NCI-H2107 (cell line): ENCODE measurements at places on chromosomes 11 and 22.

DNA sequence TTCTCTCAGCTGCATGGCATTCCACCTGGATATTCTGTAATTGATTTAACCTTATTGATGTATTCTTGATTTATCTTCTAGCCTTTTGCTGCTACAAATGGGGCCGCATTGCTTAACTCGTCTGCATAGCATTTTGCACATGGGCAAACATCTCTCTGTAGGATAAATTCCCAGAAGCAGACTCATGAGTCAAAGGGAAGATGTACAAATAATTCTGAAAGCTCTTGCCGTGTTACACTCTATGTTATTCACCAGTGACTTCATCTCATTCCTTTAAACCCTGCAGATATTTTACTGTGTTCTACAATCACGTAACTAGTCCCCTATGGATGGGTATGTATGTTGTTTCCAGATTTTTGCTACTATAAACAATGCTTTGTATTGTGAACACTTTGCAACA, 112.7 kb downstream of the SEZ6L start:
- no peak for DNase-seq

DNA sequence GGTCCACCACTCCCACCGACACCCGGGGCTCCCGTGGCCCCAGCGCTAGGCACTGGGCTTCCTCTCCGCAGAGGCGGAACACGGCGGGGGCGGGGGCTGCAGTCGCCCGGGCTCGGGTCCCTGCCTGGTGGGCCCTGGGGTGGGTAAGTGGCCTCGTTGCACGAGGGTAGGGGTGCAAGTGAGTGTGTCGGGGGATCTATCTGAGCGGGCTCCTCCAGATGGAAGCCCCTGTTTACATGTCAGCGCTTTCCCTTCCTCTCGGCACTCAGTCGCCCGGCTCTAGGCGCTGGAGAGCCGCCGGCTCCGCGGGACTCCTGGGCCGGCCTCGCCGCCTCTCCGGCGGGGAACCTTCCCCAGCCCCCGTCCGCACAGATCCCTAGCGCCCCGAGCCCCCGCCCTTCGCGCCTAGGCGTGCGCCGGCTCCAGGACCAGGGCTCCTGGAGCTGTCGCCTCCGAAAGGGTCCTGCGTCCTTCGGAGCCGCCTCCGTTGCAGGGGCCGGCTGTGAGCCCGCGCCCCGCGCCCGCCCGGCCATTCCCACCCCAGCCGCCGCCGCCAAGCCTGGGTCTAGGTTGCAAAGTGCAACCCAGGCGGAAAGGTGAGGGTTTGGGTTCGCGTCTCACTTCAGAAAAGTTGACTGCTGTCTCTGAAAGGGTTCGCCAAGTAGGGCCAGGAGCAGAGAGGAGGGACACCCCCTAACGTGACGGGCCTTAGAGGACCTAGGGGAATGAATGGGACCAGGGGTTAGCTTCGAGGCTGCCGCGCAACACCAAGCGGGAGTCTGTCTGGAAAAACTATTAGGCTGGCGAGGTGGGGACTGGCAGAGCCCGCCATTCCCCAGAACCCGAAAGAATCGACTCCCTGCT, 978 bp downstream of the FLI1 start:
- no peak for DNase-seq

- no peak for DNase-seq
These were observed 346 bp downstream of the PPFIBP2 start for GRCh38 chr11:7514099-7514591.

GRCh38 chr11:11620921-11621572, 758 bp downstream of the GALNT18 start:
- no peak for DNase-seq

DNA sequence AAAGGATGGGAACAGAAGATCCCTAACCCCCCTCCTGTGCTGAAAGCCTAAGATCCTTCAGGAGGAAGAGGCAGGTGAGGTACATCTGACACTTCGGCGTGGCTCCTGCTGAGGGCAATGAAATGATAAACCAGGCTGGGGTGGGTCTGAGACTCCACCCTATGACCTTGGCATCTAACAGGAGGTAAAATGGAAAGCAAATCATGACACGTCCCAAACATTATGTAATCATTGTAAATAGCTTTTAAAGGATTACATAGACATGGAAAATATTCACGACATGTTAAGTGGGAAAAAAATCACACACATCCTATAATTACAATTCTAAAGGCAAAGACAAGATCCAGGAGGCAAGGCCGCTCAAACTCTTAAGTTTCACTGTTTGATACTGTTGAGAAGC, 70.5 kb downstream of the LINC01488 start:
- no peak for DNase-seq

- peak; percentile 48 for DNase-seq
These were observed 153.9 kb upstream of the ZC3H12C start for GRCh38 chr11:109939166-109939810.

DNA sequence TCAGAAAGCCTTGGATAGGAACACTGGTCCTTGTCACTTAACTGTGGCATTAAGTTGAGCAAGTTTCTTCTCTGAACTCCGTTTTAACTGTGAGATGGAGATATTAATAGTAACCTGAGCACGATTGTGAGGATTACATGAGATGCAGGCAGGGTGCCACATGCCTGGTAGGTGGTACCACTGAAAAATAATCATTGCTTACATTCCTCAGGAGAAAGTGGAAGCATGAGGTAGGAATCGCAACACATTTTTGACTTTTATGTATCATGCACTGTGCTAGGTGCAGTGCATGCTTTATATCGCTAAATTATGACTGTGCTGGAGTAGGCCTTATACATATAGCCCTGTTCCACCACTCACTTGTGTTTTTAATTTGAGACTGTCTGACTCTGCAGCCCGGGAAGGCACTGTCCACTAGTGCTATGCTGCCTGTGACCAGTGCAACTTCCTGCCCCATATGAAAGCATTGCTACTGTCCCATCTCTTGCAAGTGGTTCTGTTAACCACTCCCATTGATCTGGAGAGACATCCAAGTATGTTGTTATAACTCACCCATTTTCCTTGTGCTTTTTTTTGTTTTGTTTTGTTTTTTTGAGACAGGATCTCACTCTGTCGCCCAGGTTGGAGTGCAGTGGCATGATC, 1.0 kb downstream of the UQCR10 start:
- DNase-seq = no peak

DNA sequence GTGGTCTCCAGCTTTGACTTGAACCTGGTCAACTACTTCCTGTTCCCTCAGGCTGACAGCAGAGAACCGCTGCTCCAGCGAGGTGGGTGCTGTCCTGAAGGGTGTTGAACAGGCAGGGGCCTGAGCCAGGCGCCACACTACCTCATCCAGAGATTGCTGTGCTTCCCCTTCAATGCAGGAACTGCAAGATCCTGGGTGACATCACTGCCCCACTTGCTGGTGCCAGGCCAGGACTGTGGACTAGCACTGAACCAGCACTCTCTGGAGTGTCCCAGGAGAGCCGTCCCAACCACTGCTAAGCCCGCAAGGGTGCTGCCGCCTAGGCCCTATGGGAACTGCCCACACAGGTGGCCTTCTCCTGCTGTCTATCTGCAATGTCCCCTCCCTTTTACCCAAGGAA, 51.7 kb downstream of the GAB4 start:
- DNase-seq = no peak

DNA sequence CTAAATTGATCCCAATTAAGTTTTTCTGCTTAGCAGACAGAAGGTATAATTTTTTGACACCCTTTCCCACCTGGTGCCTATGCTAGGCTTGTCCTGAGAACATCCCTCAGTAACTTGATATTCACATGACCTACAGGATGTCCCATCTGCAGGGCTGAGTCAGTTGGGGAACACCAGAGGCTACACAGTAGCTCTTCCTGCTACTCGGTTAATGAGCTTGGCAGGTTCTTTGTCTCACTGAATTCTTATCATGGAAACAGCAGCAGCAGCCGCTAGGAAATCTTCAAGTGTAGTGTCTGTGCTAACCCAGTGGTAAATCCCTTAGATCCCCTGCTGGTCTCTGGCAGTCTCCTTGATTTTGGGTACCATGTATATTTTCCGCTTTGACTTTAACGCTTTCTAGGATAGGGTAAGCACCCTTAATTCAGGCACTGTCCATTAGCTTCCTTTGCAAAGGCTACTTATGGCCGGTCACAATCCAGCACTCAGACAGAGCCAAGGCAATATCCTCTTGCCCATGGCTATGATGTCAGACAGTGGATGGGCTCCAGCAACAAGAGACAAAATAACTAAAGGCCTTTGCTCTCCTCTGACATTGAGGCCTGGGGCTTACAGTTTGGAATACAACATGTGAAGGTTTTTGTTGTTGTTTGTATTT, 8.5 kb downstream of the MRPL16 start:
- no peak for DNase-seq

DNA sequence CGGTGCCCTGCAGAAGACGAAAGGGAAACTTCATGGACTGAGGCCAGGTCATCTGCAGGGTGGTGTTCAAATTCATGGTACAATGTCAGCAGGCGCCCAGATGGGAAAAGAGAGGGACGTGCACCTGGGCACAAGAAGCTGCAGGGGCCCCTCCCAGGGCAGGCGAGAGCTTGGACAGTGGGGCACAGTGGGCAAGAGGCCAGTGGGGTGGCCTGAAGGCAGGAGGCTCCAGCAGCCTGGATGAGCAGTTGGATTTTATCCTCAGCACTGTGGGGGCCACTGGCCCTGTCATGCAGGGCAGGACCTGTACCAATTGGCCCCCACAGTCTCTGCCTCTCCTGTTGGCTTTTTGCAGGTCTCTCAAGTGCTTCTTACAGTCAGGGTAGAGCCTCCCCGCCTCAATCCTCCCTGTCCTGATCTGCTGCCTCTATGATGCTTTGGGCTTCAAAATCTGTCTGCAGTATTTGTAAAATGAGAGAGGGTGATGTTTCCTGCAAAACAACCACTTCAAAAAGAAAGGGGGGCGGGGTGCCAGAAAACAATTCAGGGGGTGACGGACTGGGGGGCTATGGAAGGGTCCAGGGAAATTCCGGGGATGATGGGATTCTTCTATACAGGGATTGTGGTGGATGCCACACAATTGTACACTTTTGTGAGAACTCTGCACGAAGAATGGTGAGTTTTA, 1.7 kb upstream of the BID start:
- no peak for DNase-seq

DNA sequence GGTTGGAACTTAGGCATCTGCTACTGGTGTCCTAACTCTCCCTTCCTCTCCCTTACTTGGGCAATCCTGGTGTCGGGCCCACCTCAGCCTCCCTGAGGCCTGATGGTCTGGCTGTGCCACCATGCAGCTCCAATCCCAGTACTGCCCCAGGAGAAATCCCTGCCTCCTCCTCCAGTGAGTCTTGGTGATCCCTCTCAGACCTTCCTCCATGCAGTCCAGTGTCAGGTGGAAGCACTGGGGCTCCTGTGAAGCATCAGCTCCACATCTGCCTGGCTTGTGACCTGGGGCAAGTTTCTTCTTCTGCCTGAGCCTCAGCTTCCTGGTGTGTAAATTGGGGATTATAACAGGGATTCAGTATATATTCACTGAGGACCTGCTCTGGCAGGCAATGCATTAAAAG, 1.8 kb upstream of the PELI3 start:
- no peak for DNase-seq

DNA sequence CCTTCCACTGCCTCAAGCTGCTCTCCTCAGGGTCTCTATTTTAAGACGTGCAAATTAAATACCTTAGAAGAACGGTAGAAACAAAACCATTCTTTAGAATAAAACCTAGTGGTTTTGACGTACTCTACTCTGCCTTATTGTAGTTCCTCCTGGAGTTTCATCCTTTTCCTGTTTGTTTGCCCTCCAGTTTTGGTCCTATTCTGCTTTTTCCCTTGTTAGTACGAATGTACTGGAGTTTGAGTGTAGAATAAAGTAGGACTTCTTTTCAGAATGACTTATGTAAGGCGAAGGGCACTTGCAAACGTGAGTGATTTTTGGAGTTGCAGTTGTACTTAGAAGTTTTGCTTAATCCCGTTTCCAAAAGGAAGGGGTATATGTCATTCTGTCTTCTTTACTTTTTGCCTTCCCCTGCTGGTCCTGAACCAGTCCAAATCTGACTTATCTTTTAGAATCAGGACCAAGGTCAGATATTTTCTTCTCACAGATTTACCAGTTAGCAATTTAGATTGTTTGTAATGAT, 1.4 kb downstream of the SIK2 start:
- DNase-seq = no peak

- DNase-seq = no peak
These were observed 565 bp downstream of the GAS2L1 start for GRCh38 chr22:29306835-29307595.

- DNase-seq = no peak
These were observed 11.5 kb upstream of the NEAT1 start for GRCh38 chr11:65410936-65411680.

- DNase-seq = no peak
These were observed 18.6 kb downstream of the LSP1 start for GRCh38 chr11:1871531-1871930.

GRCh38 chr11:78213526-78214330, 25.0 kb downstream of the USP35 start:
- no peak for DNase-seq

- no peak for DNase-seq
These were observed 39.0 kb downstream of the FAM83F start for GRCh38 chr22:40033586-40034380.

GRCh38 chr11:29282088-29282487, 734.7 kb downstream of the KCNA4 start:
- no peak for DNase-seq

GRCh38 chr22:36125434-36125833, 35.1 kb downstream of the APOL3 start:
- DNase-seq = no peak

DNA sequence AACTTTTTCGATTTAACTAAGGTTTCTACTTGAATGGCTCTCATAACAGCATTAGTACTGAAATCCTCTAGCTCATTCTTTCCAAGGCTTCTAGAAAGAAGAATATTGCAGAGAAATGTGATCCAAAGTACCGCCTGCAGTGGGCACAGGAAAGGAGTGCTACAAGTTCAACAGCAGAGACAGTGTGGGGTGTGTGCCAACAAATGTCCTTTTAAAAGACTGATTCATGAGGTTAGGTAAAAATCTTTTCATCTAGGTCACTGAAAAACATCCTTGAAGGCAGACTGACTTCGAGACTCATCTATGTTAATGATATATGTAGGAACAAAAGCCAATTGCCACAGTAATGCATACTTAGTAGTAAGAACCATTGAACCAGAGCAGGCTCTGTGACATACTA, 349.1 kb upstream of the PITPNB start:
- DNase-seq = no peak

GRCh38 chr11:34564406-34564805, 50.8 kb upstream of the ELF5 start:
- DNase-seq = no peak
